ENCODE measurements at places on chromosomes 2 and 18.

- DNase-seq: no peak
Observed at GRCh38 chr2:189252991-189253675, 73.6 kb upstream of the COL5A2 start.

- DNase-seq: peak; percentile 94
Observed at GRCh38 chr18:54149078-54149697, 75.3 kb downstream of the MBD2 start.

- DNase-seq: peak; percentile 60
Observed at GRCh38 chr2:152925547-152926448, 207.4 kb downstream of the ARL6IP6 start.

DNA sequence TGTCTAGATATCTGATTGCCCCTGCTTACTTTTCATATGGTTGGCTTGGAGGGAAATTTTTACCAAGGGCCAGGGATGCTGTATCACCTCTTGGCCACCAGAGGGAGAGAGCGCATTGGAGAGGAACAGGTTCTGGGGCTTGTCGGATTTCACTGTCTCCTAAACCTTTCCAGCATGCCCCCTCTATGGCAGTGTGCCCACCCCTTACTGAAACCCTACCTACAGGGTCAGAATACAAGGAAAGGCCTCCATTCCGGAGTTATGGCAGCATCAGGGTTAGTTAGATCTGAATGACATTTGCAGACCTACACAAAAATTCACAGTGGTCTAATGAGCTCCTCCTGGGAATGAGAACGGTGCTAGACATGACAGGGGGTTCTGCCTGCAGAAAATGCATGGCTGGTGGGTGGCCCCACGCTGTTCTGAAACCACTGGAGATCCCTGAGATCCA lies 5.8 kb downstream of the SLC14A2 start:
- peak; percentile 44 for DNase-seq

DNA sequence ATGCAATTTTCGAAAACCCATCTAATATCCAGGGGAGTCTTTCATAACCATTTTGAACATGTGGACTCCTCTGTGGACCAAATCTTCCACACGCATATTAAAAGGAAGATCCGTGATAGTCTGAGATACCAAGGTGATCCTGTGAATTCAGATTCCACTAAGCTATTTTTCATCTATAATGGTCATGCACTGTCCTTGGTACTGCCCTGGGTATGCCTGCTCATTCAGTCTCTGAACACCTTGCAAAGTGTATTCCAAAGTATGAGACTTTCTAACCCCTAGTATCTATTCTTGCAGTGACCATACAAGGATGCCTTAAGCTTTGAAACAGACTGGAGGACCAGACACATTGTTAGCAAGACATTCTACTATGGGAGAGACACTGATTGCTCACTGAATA lies 217.6 kb upstream of the CCDC150 start:
- no peak for DNase-seq

GRCh38 chr2:241987726-241988125 lies 118.2 kb downstream of the RTP5 start:
- DNase-seq: no peak

Measured in activated CD4-positive, alpha-beta T cell treated with anti-CD3 and anti-CD28 coated beads, Interleukin-2, amount 50 U/mL, for 16 hours (primary cell).